ENCODE measurements at places on chromosomes 1 and 21.

- DNase-seq = no peak
Measured at GRCh38 chr1:64426681-64427080, 43.2 kb upstream of the CACHD1 start.

DNA sequence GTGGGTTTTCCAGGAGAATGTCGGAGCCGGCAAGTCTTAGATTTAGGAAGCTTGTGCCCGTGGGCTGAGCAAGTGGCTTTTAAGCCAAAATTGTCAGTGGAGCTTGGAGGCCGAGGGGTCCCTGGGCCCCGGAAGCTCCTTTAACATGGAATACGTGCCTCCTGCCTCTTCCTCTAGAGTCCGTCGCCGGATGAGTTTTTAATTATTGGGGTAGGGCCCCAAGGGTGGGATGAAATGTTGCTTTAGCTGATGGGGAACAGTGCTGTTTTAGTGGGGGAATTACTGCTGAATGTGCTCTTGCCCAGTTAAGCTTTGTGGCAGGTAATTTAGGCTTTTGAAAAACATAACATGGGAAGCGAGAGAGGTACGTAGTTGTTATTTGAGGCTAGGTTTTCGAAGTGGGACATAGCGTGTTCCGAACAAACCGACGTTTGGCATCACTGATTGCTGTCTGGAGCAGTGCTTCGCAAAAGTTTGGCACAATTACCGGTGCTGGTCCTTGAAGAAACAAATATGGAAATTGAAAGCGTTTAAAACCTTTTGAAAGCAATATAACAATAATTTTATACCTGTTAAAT lies 786 bp downstream of the RPL5 start:
- peak; percentile 19 for DNase-seq

DNA sequence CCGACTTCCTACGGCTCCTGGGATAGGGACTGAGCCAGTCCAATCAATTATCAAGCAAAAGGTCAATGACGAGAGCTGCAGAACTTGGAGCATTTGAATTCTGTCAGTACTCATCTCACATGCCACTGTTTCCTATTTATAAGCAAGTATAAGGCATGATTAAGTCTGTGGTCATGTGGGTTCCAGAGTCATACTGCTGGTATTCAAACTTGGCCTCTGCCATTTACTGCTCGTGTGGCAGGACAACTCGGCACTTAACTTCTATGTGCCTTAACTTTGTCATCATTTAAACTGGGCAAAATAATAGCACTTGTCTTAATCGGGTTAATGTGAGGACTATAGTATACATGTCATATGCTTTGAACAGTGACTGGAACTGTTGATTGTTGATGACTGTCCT lies 44.9 kb upstream of the TNFSF18 start:
- DNase-seq = no peak

DNA sequence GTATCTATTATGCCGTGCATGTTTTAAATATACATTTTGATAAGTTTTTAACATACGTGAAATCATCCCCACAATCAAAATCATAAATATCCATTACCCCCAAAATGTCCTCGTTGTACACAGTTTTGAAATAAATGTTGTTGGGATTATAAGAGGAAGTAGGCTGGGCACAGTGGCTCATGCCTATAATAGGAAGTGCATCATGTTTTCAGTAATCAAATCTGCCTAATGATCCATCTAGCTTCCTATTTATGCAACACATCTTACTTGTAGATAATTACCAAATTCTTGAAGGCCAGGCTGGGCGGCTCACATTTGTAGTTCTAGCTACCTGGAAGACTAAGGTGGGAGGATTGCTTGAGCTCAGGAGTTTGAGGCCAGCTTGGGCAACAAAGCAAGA lies 15.0 kb upstream of the IFNGR2 start:
- no peak for DNase-seq

DNA sequence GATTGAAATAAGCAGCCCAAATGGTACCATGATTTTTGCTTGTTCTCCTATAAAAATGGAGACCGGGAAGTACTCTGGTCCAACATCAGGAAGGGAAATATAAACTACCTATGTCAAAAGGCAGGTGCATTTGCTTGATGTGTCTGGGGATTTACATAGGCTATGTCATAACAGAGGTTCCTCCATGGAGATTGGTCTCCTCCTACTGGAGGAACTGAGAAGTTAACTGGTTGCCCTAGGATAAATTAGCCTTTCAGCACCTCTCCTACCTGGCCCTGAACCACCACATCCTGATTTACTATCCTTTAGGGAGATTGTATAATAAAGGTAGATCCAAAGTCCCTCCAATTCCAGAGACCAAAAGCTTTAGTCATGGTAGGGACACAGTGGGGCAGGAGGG lies 1109.3 kb upstream of the B3GALT2 start:
- no peak for DNase-seq

GRCh38 chr1:100806601-100807000 lies 87.1 kb downstream of the VCAM1 start:
- no peak for DNase-seq

GRCh38 chr21:34807881-34808568 lies 139.2 kb downstream of the CLIC6 start:
- no peak for DNase-seq

GRCh38 chr1:202214089-202214843 lies 20.7 kb downstream of the LGR6 start:
- no peak for DNase-seq

DNA sequence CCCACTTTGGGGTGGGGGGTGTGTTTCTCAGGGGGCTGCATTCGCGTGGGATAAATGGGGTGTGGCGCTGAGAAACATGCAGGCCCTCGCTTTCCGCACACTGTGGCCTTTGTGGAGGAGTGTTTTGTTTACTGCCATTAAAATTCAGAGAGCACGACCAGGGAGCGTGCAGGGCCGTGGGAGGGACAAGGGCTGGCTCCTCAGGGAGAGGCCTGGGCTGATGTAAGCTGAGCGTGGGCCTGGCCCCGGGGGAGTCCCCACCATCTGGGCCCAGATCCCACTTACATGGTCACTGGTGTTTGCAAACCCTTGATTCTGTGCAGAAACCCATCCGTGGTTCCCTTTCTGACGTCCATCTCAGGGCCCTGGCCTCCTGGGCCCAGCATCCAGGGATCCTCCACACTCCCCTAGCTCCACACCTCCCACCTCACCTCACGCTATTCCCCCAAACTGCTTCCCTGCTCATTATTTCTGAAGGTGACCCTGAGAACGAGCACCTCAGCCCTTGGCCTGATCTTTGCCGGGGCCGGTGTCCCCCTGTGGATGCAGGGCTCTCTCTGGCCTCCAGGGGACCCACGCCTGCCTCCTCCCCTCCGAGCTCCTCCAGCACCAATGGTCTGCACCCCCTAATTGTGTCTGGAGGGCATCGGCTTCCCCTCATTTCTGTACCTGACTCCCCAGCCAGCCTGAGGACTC lies 92.5 kb upstream of the SIM2 start:
- no peak for DNase-seq

GRCh38 chr1:17119076-17119772 lies at the start of gene PADI2:
PADI2 (minus strand) TSS chr1:17119451; CDS start chr1:17119371, 80 bp downstream.
- no peak for DNase-seq

DNA sequence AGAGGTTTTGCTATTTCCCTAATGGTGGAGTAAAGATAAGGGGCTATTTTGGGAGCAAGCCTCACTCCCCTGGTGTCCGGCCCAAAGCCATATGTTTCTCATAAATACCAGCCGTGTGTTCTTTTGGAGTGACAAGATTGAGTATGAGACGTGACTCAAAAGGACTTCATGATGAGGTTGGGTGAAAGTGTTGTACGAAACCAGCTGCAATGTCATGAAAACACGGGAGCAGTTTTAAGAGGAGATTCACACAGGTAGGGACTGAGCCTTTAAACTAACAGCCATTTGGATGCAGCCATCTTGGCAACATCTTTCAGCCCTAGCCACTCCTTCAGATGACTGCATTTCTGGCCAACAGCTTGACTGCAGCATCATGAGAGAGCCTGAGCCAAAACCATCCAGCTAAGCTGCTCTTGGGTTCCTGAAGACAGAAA lies 532.3 kb upstream of the USP24 start:
- no peak for DNase-seq

- no peak for DNase-seq
Measured at GRCh38 chr1:10834770-10835412, 38.4 kb upstream of the CASZ1 start.

DNA sequence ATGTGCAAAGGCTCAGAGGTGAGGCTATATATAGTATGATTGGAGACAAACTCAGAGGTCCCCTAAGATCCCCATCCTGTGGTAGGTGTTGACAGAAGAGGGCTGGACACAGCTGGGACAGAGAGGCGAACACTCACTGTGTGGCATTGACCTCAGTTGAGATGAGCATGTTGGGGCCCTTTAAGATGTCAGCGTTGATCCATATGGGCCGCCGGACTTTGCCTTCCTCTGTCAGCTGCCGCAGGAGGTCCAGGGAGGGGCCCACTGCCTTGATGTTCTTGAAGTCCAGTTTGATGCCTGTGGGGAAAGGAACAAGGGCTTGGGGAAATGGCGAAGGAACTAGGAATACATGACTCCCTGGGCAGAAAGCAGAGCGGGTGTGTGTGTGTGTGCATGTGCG lies 8.8 kb downstream of the FAM151A start:
- no peak for DNase-seq

DNA sequence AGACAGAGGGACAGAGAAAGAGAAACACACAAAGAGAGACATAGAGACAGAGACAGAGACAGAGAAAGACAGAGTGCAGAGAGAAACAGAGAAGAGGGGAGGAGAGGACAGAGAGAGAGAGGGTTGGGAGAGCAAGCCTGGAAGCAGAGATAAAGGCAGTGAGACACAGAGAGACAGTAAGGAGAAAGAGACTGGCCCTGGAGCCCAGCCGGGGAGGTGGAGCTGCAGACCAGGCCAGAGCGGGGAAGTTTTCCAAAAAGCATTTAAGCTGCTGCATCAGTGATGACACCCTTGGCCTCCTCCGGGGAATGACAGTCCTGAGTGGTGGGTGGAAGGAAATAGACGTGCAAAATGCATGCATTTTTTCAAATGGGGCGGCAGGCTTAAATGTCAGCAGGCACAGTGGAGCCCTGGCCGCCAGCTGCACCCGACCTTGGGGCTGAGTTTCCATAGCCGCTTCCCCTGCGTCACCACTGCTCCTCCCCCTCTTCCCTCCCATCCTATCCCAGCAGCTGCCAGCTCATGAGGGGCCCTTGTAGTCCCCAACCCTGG lies 95.4 kb upstream of the KLHDC7A start:
- no peak for DNase-seq
